ENCODE measurements at places on chromosomes 12 and 14. TPM values are rescaled to one million over a fixed set of nuclear protein-coding genes. Genes with fewer than 3 reads are reported as not detected.

MYF5 gene
- total RNA-seq = not detected

GUCY2C gene
- total RNA-seq = not detected

UNC119B gene
- total RNA-seq = 20.8 TPM

ANKS1B gene
- total RNA-seq = 0.32 TPM

SPRYD3 gene
- 25.7 TPM for total RNA-seq

MORN3 gene
- total RNA-seq = under 0.01 TPM

RERG gene
- 0.26 TPM for total RNA-seq

CLEC9A gene
- total RNA-seq = not detected

ANO2 gene
- under 0.01 TPM for total RNA-seq

SLC6A12 gene
- total RNA-seq = not detected

CLEC14A gene
- 3.4 TPM for total RNA-seq

PIWIL1 gene
- total RNA-seq = not detected

PMCH gene
- not detected for total RNA-seq

ASIC1 gene
- total RNA-seq = 14.3 TPM

RPS6KL1 gene
- total RNA-seq = 2.1 TPM

PPM1H gene
- total RNA-seq = 0.08 TPM

VASH1 gene
- total RNA-seq = 7.2 TPM

CISTR gene
- not detected for total RNA-seq

ABCC9 gene
- total RNA-seq = 1.6 TPM

CLEC4A gene
- not detected for total RNA-seq

KRT2 gene
- total RNA-seq = not detected

CSRP2 gene
- 43.1 TPM for total RNA-seq

SERPINA9 gene
- total RNA-seq = not detected

ADAMTS20 gene
- total RNA-seq = 0.24 TPM

LTB4R2 gene
- total RNA-seq = 1.2 TPM

PRIMA1 gene
- total RNA-seq = not detected

GNG2 gene
- total RNA-seq = 93.2 TPM

RTL1 gene
- not detected for total RNA-seq

SCNN1A gene
- 1.3 TPM for total RNA-seq

IL26 gene
- total RNA-seq = not detected

KRT74 gene
- not detected for total RNA-seq

SOX5 gene
- 12.4 TPM for total RNA-seq

PLEKHG7 gene
- total RNA-seq = 0.13 TPM

SLCO1B1 gene
- total RNA-seq = not detected

DDN gene
- under 0.01 TPM for total RNA-seq

PHLDA1 gene
- total RNA-seq = 123 TPM

NRXN3 gene
- total RNA-seq = 1.8 TPM
